CD4-positive, alpha-beta T cell (primary cell): ENCODE measurements at places on chromosomes 7 and 10. TPM values are rescaled to one million over a fixed set of nuclear protein-coding genes. Genes with fewer than 3 reads are reported as not detected.

SPDYE8 gene
- not detected for total RNA-seq

DNA sequence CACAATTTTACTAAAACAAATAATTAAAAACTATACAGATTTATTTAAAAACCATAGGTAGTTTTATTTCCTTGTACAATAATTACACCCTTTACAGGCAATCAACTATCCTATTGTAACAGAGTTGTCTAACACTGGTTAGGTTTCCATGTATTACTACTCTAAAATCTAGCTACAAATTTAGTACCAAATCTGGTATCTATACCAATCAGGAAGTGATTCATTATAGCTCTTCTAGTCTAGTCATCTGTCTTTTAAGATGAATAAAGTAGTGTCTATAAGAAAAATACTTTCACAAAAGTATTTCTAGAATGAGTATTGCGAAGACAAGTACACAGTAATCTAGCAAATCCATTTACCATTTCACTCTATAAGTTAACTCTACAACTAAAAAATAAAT, 16.9 kb downstream of the ZNF800 start:
- DNase-seq = no peak

TFPI2 gene
- total RNA-seq = not detected

PRKG1 gene
- total RNA-seq = not detected

NRBF2 gene
- 25.6 TPM for total RNA-seq

SMO gene
- not detected for total RNA-seq

GRCh38 chr10:131850383-131850870, 50.4 kb upstream of the PPP2R2D start:
- DNase-seq = no peak

GRCh38 chr7:26305869-26306665, 14.4 kb downstream of the SNX10 start:
- DNase-seq = no peak
